ENCODE measurements at places on chromosomes 2 and 18. TPM values are rescaled to one million over a fixed set of nuclear protein-coding genes. Genes with fewer than 3 reads are reported as not detected.

DNA sequence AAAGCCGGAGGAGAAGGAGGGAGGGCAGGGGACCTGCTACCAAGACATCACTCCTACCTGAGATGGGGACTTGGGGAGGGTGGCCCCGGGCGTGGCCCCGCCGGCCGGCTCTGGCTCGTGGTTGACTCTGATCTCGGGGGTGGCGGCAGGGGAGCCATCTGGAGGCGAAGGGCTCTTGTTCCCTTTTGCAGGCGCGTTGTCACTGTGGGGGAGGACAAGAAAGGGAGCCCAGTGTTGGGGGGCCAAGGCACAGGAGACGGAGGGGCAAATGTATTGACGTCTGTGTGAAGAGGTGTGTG is 48.1 kb downstream of the BIN1 start:
- H3K27me3 ChIP-seq, result no peaks in the 10 kb centered on the region
- no peak for DNase-seq
- no peak overlapping the region for H3K4me3 ChIP-seq
- no peak overlapping the region for H3K27ac ChIP-seq
- peaks cover 13% of the 10 kb centered on the region for H3K36me3 ChIP-seq

The CAPN13 gene
- total RNA-seq, result 387 TPM

The ALPG gene
- not detected for total RNA-seq

GRCh38 chr2:21103274-21103891 is 20.4 kb upstream of the TDRD15 start:
- H3K36me3 ChIP-seq, result no peaks in the 10 kb centered on the region
- no peak overlapping the region for H3K4me3 ChIP-seq
- no peaks in the 10 kb centered on the region for H3K27me3 ChIP-seq
- no peak for DNase-seq
- no peaks in the 10 kb centered on the region for H3K4me1 ChIP-seq
- peak overlapping the region; percentile 42 for H3K27ac ChIP-seq

DNA sequence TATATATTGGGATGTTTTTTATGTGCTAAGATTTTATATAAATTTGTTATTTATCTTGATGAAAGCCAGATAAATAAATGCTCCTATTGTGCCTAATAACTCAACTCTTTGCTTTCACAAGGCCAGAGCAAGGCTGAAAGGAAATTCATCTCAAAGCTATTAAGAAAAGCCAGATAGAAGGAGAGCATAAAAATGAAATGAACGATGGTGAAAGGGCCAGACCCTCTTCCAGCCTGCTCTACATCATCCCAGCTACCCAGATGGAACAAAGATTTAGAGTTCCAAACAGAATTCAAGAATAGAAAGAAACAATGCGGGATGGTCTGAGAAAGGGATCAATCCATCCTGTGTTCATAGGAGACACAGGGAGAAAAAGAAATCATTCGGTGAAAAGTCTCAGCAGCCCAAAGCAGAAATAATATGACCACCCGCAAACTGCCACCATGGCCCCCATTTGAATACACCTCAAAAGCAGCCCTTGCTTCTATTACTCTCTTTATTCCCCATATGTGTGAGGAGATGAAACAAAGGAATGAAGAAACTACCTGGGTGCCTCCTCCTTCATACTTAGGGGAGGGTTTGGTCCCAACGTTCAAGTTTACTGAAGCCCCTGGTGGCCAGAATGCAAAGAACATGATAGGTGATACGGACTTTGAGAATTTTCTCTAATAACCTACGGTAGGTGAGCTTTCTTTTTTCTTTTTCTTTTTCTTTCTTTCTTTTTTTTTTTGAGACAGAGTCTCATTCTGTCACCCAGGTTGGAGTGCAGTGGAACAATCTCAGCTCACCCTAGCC is 110.1 kb upstream of the FBXO11 start:
- H3K27me3 ChIP-seq, result no peaks in the 10 kb centered on the region
- no peaks in the 10 kb centered on the region for H3K36me3 ChIP-seq
- H3K27ac ChIP-seq, result no peak overlapping the region
- no peak for DNase-seq
- H3K4me3 ChIP-seq, result no peak overlapping the region

DNA sequence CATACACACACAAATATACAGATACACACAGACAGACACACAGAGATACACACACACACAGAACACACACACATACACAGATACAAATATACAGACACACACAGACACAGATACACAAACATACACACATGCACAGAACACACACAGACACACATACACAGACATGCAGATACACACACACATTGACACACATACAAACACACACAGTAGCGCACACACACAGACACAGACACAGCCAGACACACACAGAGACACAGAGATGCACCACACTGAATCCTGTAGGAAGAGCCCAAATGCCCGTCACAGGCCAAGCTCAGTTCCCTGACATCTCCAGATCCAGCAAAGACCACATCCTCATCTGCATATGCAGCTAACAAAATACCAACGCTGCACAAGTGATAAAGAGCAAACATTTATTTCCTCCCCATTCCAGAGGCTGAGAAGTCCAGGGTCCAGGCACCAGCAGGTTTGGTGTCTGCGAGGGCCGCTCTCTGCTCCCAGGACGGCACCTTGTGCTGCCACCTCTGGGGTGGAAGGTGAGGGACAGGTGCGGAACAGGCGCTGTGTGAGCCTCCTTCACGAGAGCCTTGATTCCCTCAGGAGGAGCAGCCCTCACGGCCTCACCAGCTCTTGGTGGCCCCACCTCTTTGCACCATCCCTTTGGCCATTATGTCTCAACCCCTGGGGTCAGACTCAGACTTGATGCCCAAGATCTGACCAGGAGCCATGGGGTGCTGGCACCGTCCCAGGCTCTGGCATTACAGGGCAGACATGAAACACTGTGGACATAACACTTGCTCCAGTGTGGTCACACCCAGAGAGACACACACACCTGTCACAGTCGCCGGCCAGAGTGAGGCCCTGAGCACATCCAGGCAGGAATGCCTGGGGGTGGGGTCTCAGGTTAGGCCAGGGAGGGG is 108.7 kb downstream of the NDUFA10 start:
- H3K36me3 ChIP-seq, result no peaks in the 10 kb centered on the region
- no peaks in the 10 kb centered on the region for H3K27me3 ChIP-seq
- no peaks in the 10 kb centered on the region for H3K4me1 ChIP-seq
- H3K4me3 ChIP-seq, result no peak overlapping the region
- no peak overlapping the region for H3K27ac ChIP-seq
- DNase-seq, result no peak

GRCh38 chr18:58183226-58183625 is 139.2 kb downstream of the NEDD4L start:
- no peak for DNase-seq
- no peaks in the 10 kb centered on the region for H3K27me3 ChIP-seq

The MATN3 gene
- total RNA-seq, result 0.40 TPM

- H3K36me3 ChIP-seq, result no peaks in the 10 kb centered on the region
- DNase-seq, result no peak
- H3K4me1 ChIP-seq, result no peaks in the 10 kb centered on the region
- no peaks in the 10 kb centered on the region for H3K27me3 ChIP-seq
- H3K27ac ChIP-seq, result no peak overlapping the region
Observed at GRCh38 chr2:25320077-25320476, 21.6 kb downstream of the DNMT3A start.

DNA sequence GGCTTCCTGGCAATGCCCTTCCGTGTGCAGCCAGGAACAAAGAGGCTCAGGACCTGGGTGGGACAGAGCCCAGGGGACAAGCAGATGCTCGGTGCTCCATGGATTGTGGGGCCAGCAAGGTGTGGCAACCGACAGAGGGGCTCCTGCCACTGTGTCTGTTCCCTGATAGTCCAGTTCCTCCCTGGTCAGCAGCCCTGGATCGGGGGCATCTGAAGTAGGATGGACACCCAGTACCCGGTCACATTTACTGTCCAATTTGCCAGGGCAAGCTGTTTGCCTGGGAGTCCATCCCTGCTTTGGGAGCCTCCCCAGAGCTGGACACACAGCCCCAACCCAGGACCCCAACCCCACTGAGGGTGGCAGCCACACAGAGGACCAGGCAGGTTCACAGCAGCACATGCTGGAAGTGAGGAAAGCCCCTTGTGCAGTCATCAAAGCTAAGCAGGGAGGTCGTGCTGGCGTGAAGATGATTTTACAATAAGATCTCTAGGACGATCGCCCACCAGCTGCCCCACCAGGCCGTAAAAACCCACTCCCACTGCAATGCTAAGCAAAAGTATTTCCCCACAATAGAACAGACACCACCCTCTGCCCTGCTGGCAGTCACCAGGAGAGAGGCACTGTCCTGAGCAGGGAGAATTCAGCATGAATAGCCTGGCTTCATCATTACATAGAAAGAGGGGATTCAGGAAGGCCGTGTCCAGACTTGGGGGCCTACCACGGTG is 141.7 kb downstream of the NDUFA10 start:
- no peak overlapping the region for H3K4me3 ChIP-seq
- DNase-seq, result no peak
- no peak overlapping the region for H3K27ac ChIP-seq
- H3K27me3 ChIP-seq, result no peaks in the 10 kb centered on the region
- H3K4me1 ChIP-seq, result no peaks in the 10 kb centered on the region

GRCh38 chr2:157935378-157935906 is 59.3 kb upstream of the ACVR1 start:
- no peak overlapping the region for H3K4me3 ChIP-seq
- H3K36me3 ChIP-seq, result no peaks in the 10 kb centered on the region
- no peaks in the 10 kb centered on the region for H3K27me3 ChIP-seq

- peak; percentile 83 for DNase-seq
- peaks cover 8% of the 10 kb centered on the region for H3K4me1 ChIP-seq
- H3K36me3 ChIP-seq, result no peaks in the 10 kb centered on the region
- peak within 1 kb of the TSS; percentile 28 for H3K27ac ChIP-seq
- H3K27me3 ChIP-seq, result no peaks in the 10 kb centered on the region
Observed at GRCh38 chr2:240136013-240136670, at the start of gene COPS9. COPS9 (minus strand) TSS chr2:240136305; CDS start chr2:240136284, 21 bp downstream.

- no peaks in the 10 kb centered on the region for H3K27me3 ChIP-seq
- peak overlapping the region; percentile 52 for H3K27ac ChIP-seq
- no peaks in the 10 kb centered on the region for H3K4me1 ChIP-seq
- no peaks in the 10 kb centered on the region for H3K36me3 ChIP-seq
- H3K4me3 ChIP-seq, result no peak overlapping the region
Observed at GRCh38 chr2:217622205-217623060, 380.4 kb downstream of the TNS1 start.

GRCh38 chr2:60882971-60883753 is 1.8 kb downstream of the REL start:
- H3K4me3 ChIP-seq, result peak overlapping the region; percentile 66
- H3K27me3 ChIP-seq, result no peaks in the 10 kb centered on the region
- peak overlapping the region; percentile 94 for H3K27ac ChIP-seq
- H3K36me3 ChIP-seq, result no peaks in the 10 kb centered on the region

GRCh38 chr2:24490690-24491541 is at the start of gene NCOA1:
NCOA1 (plus strand) TSS chr2:24491254; CDS start chr2:24658678, 167,424 bp downstream.
- peaks cover 4% of the 10 kb centered on the region for H3K4me1 ChIP-seq
- H3K27me3 ChIP-seq, result no peaks in the 10 kb centered on the region
- peak; percentile 94 for DNase-seq
- H3K4me3 ChIP-seq, result peak within 1 kb of the TSS; percentile 82

The LNPK gene
- 15.1 TPM for total RNA-seq

DNA sequence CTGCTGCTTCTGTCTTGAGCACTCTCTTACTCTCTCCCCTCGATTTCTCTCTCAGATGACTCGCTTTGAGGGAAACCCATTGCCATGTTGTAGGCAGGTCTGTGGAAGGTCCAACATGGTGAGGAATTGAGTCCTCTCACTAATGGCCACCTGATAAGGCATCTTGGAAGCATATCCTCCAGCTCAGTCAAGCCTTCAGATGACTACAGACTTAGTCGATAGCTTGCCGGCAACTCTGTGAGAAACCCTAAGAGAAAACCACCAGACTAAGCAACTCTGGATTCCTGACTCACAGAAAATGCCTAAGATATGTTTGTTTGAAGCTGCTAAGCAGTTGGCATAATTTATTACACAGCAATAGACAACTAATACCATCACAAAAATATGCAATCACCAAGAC is 51.2 kb downstream of the WDR75 start:
- DNase-seq, result no peak
- H3K27ac ChIP-seq, result no peak overlapping the region
- H3K4me1 ChIP-seq, result no peaks in the 10 kb centered on the region
- H3K27me3 ChIP-seq, result no peaks in the 10 kb centered on the region
- H3K36me3 ChIP-seq, result no peaks in the 10 kb centered on the region

The MYCN gene
- total RNA-seq, result 0.94 TPM
